Fibroblast of upper back skin (primary cell): ENCODE measurements at places on chromosomes 12 and 14.

- peak; percentile 29 for DNase-seq
Observed at GRCh38 chr12:118136559-118137003, 657 bp downstream of the PEBP1 start.

DNA sequence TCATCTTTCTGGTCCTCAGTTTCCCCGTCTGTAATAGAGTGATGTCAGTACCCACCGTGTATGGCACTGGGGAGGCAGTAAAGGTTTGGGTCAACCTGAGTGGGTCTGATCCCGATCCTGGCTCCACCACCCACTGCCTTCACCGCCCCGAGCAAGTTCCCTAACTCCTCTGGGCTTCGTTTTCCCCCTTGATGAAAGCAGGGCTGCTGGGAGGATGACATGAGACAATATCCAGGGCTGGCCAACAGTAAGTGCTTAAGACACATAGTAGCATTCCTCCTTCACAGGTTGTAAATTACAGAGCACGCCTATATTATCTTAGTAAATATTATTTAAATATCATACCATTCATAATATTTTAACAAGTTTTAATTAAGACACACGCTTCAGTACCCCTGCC, 595 bp downstream of the PLEK2 start:
- DNase-seq, result no peak

GRCh38 chr12:5944053-5944452, 1.0 kb downstream of the ANO2 start:
- DNase-seq, result no peak

DNA sequence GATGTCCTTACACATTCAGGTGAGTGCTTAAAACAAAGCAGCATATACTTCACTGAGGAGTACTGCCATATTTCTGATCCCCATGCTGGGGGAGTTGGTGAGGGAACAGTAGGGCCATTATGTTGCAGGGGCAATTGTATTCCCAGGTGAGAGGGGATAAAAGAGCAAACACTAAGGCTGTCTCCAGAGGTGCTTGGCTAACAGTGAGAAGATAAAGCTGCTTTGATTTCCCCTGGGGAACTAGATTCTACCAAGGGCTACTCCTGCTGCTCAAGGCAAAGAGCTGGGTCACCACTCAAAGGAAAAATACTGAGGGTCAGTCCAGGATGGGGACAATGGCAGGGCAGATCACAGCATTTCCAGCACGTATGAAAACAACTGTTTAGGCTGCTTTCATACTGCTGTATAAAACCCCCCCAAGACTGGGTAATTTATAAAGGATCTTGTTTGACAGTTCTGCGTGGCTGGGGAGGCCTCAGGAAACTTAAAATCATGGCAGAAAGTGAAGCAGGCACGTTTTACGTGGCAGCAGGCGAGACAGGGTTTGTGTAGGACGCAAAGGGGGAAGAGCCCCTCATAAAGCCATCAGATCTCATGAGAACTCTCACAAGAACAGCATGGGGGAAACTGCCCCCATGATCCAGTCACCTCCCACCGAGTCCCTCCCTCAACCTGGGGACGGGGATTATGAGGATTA, 47.8 kb upstream of the OR5AU1 start:
- DNase-seq, result no peak

DNA sequence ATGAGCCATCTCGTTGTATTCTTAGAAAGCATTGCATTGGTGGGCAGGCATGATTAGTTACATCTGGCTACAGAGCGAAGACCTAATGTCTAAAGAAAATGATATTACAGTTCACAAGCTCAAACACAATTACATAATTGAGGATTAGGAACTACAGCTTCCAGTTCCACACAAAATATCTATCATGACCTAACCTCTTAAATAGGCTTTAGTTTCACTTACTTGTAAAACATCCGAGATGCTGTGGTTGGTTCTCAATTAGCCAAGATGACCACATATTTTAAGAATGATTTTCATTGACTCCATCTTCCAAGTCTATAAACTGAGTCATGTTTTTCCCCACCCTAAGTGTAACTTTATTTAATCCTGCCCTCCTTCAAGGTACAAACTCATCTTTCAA, 69.5 kb downstream of the LRIG3 start:
- peak; percentile 20 for DNase-seq

GRCh38 chr12:100481021-100481420, 7.4 kb downstream of the NR1H4 start:
- no peak for DNase-seq

GRCh38 chr12:89234324-89235114, 117.8 kb downstream of the DUSP6 start:
- DNase-seq, result no peak

DNA sequence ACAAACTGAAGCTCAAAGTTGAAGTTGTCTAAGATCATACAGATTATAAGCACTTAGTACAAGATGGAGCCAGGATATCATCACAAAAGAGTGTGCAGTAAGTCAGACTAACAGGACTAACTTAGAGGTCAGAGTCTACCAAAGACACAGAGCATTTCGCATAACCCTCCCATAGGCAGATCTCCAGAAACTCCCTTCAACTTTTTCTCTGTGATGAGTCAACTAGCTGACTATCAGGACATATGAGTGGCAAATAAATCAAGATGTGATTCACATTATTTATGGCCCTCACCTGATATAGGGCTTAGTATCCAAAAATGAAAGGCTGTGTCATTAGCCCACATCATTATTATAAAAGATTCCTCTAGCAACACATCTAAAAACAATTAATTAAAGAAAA, 484.6 kb downstream of the GALC start:
- DNase-seq, result no peak

DNA sequence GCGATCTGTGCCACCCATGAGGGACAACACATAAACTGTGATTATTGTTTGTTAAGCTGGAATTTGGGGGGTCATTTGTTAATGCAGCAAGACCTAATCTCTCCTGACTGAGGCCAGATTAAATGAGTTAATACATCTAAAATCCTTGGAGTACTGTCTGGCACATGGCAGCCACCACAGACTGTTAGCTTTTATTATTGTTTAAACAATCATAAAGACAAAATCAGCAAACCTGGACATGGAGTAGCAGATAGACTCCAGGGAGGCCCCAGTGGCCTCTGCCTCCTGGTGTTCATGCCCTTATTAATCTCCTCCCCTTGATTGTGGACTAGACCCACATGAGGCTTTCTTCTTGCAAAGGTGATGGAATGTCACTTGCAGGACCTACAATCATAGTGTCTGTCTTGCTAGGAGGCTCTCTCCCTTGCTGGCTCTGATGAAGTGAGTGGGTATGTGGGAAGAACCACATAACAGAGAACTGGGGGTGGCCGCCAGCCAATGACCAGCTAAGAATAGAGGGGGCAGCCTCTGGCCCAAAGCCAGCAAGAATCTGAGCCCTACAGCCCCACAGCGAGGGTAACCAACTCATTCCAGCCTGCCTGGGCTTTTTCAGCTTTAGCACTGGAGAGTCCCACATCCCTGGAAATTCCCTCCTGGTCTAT, 142.0 kb downstream of the SCARB1 start:
- DNase-seq, result peak; percentile 48

GRCh38 chr14:99270458-99271220, 1.4 kb downstream of the BCL11B start:
- no peak for DNase-seq

GRCh38 chr14:68172216-68172615, 352.6 kb downstream of the RAD51B start:
- DNase-seq, result no peak

DNA sequence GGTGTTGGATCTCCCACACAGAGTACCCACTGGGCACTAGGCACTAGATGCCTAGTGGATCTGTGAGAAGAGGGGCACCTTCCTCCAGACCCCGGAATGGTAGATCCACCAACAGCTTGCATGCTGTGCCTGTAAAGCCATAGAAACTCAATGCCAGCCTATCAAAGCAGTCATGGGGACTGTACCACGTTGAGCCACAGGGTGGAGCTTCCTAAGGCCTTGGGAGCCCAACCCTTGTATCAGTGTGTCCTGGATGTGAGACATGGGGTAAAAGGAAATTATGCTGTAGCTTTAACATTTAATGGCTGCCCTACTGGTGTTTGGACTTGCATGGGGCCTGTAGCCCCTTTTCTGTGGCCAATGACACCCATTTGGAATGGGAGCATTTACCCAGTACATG, 1024.9 kb downstream of the TMEM121 start:
- DNase-seq, result no peak

DNA sequence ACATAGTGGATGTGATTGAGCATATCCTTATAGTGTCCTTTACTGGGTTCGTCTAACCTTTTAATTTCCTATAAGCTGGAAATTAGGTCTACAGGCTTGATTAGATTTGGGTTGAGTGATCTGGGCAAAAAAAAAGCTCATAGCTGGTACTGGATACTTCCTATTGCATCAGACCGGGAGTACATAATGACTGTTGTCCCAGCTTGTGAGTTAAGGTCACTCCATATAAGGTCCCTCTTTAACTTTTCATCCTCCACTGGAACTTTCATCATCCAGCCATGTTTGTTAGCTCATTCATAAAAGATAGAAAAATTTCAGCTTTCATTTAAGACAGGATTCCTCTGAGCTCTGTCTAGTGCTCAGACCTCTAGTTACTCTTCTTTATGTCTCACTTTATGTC, 80.8 kb downstream of the C14orf132 start:
- DNase-seq, result no peak

GRCh38 chr12:124527861-124528561, 39.4 kb downstream of the NCOR2 start:
- DNase-seq, result peak; percentile 64

DNA sequence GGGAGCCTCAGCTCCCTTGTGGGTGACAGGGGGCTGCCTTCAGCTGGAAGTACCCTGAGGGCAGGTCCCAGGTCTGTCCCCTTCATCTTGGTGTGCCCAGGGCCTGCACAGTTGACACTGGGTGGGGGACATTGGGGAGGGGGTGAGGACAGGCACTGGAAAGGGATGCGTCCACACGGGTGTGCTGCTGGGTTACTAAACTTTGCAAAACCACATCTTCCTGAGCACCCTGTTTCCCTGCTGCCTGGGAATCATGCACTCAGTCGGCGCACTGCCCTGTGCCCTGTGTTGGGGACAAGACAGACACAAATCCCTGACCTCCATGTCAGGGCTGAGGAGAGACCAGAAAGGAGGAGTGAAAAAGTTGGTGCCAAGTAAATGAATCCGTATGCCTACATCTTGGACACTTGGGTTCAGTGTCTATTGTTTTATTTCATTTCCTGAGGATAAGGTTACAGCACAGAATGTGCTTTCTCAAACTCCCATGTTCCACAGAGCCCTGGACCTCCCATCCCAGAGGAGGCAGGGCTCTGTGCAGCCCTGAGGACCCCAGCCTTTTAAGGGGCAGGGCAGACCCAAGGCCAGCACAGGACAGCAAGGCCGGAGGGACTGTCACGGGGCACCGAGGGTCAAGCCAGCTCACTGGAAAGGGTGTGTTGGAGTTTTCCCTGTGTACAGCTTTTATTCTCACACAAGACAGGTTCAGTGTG, 2.9 kb upstream of the SLC25A29 start:
- no peak for DNase-seq

DNA sequence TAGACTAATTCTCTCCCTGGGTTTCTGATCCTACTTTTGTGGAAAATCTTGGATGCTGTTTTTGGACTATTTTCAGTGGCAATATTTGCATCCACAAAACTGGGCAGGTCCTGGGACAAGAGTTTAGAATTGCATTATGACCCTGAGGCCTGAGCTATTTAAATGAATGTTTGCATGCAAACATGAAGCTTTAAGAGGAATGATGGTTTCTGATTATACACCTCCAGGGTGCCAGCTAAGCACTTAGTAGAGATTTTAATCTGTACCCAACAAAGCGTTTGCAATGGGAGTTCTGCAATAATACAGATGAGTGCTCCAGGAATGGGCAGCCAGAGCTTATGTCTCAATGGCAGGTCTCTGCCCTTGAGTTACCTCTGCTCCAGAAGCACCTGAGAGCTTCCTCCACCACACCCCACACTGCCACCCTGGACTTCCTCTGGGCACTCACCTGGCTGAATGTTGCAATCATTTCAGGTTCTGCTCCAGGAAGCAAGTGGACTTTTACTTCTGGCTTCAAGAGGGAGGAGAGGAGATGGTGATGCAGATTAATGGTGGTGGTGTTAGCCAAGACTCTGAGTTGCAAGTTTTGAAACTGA, 6.0 kb upstream of the SPTLC2 start:
- no peak for DNase-seq

- DNase-seq, result no peak
Observed at GRCh38 chr12:51869931-51870330, 18.0 kb upstream of the ANKRD33 start.

DNA sequence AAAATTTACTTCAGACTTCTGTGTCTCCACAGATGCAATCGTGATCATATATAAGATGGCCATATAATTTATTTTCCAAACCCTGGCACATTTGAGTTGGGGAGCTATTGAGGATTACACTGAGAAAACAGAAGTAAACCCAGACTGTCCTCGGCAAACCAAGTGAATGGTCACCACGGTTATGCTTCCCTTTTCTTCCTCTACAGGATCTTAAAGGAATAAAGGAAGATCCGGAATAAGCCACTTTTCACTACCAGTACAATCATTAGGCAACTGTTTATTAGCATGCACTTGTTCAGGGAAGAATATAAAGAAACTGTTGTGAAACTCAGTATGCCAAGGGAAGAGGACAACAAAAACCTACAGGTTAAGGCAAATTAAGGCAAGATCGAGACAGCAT, 27.6 kb downstream of the SBNO1 start:
- DNase-seq, result no peak

DNA sequence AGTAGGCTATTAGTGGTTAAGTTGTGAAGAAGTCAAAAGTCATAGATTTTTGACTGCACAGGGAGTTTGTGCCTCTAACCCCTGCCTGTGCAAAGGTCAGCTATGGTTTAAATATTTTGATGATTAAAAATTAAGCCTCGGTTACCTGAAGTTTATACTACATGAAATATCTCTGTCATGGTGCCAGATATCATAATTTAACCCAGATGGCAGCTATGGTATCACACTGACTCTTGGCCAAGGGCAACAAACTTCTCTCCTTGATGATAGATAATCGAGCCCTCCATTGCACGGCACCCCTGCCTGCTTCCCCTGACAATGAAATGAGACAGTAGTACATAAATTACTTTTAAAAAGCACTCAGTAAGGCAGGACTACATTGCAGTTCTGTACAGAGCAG, 80.8 kb downstream of the SLC35F4 start:
- DNase-seq, result peak; percentile 74

GRCh38 chr14:43161477-43161876, 1345.6 kb downstream of the FSCB start:
- no peak for DNase-seq

GRCh38 chr12:12449533-12450025, 92.7 kb downstream of the BORCS5 start:
- DNase-seq, result no peak

- DNase-seq, result no peak
Observed at GRCh38 chr12:5492562-5492961, 60.7 kb downstream of the NTF3 start.

DNA sequence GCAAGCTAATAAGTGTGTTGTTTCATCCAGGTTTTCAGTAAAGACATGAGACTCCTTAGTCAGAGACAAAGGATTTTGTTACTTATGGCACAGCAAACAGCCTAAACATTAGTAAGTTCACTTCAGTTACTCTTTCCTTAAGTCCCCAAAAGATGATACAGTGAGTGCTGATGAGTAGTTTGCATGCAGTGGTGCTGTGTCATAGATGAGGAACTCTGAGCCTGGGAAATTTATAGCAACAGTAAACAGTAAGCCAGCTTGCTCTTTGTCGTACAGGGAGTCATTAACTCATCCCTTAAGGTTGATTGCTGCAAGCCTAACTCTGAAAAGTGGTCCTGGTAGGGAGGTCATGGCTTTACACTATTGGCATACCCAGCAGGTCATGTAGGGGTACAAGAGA, 208.6 kb upstream of the OR4E1 start:
- DNase-seq, result no peak
